Neural progenitor cell (in vitro differentiated cells): ENCODE measurements at places on chromosomes 2 and 18.

DNA sequence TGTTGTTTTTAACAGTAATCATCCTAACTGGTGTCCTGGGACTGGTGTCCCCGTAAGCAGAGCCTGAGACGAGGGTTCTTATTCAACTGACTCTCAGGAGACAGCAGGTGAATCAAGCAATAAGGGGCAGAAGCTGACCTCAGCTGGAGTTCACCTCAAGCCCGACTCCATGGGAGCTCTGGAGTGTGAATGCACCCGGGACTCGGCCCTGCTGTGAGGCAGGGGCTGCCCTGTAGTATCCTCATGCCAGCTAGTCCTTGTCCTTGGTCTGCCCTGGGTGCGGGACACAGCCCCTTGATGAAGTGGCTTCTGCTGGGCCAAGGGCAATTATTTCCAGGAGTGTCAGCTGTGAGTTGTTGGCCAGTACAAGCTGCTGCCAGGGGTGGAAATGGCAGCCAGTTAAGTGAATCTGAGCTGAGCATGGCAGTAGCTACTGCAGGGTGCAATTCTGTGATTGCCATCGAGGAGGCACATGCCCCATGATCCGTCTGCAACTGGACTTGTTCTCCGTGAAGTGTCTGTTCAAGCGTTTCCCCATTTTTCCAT is 54.9 kb upstream of the OTOS start:
- DNase-seq, result no peak

DNA sequence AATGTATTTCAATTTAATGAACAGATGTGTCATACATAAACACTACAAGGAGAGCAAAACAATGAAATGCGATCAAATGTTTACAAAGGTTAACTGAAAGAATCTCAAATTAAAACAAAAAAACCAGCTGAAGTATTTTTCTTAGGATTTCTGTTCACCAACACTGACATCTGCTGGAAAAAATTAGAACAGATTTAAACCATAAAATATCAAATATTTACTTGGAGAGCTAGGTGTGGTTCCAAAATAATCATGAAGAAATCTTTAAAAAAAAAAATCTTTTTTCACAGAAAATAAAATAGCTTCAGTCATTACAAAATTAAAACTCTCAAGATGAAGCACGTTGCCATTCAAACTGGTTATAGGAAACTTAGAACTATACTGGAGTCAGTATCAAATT is 13.8 kb downstream of the MMADHC start:
- DNase-seq, result no peak

DNA sequence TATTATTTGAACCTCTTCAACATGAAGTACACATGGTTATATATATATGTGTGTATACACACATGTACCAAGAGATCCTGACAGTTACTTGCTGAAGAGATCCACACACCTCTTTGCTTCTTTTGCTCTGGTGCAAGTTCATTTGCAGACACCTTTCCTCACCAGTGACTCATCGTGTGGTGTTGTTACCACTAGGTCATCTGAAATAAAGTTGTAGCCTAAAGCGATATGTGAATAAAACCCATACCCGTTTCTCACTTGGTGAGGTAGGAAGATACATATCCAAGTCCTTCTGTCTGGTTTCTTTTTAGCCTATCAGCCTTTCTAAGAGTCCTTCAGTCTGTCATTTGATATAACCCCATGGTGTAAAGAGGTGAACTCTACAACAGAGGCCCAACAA is 379.4 kb upstream of the RAB12 start:
- DNase-seq, result no peak

DNA sequence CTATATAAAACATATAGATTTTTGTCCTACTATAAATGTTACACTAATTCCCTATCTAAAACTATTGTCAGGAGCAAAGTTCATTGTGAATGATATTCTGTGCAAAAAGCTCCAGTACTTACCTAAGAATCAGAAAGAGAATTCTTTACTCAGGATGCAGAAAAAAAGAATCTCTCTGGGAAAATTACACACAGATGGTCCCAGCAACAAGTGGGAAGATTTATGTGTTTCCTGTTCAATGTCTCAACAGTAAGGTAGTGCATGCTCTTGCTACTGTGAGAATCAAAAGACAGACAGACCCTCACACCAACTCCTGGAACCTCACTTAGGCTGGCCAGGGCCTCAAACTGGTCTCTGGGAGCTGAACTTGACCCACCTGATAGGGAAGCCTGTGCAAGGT is 11.2 kb upstream of the NAPG start:
- no peak for DNase-seq

GRCh38 chr18:23585007-23585871 is 1.1 kb downstream of the NPC1 start:
- peak; percentile 28 for DNase-seq

GRCh38 chr2:113067681-113068080 is at the start of gene IL1F10:
IL1F10 (plus strand) TSS chr2:113067970; CDS start chr2:113072739, 4,769 bp downstream.
- no peak for DNase-seq

GRCh38 chr2:12124790-12125189 is 378.4 kb downstream of the LPIN1 start:
- DNase-seq, result no peak

GRCh38 chr2:12448846-12449505 is 267.8 kb upstream of the TRIB2 start:
- no peak for DNase-seq
